HT-29 (cell line): ENCODE measurements at places on chromosomes 5 and 9. TPM values are rescaled to one million over a fixed set of nuclear protein-coding genes. Genes with fewer than 3 reads are reported as not detected.

GRCh38 chr9:16202221-16202620 lies 649.4 kb downstream of the CCDC171 start:
- DNase-seq: no peak

DNA sequence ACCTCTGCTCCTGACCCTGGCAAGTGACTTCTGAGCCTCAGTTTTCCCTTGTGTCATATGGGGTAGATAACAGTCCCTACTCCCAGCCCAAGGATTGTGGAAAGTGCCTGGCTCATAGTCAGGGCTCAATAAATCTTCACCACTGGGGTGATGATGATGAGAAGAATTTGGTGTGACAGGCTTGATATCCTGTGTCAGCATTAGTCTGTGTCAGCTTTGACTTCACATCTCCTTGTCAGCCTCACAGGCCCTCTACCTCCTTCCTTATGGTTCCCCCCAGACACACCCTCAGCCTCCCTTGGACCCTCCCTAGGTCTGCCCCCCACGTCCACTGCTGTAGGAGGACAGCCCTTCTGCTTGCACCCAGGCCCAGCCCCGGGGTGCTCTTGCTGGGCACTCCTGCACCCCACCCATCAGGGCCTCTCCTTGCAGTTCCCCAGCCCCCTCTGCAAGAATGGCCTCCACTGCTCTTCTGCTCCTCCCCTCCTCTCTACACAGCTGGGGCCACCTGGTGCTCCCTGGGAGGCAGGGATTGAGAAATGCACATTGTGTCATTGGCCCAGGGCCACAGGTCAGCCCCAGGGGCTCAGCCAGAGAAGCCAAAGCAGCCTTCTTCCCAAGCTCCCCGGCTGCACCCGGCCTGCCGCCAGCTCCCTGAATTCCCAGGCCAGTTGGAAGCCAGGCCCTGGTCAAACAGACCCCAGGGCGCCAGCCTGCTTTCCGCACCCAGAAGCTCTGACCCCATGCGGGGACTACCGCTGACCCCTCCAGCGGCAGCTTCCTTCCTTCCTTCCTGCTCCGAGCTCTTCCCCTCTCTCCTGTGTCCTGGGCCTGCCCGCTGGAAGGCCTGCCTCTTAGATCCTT lies 7.7 kb downstream of the FGFR4 start:
- no peak for DNase-seq

DNA sequence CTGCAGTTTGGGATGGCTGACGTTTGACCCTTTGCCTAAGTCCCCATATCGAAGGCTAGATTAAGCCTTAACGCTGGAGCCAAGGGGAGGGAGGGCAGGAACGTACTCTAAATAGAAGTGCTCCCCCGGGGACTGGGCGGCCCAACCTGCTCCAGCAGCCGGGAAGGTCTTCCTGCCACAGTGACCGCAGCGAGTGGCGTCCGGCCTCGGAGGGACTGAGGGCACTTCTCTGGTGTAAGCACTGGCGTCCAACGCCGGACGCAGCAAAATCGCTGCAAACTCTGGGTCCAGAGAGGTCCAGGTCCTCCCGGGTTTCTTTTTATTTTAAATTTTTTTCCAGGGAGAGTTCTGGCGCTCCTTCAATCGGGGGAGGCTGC lies 505 bp upstream of the ACER2 start:
- no peak for DNase-seq

DNA sequence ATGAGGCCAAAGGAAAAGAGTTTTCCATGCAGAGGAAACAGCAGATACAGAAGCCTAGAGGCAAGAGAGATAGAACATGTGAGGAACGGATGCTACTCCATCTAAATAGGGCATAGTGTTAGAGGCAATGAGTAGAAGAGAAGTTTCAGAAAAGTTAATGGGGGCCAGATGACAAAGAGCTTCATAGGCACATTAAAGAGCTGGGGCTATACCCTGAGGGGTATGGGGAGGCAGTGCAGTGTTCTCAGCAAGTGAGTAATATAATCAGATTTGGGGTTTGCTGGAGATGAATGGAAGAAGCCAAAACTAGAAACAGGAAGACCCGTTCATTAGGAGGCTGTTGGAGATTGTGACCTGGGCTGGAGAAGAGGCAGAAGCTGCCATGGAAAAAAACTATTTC lies 87.2 kb downstream of the GLIS3 start:
- no peak for DNase-seq

GRCh38 chr5:173767574-173768266 lies 120.4 kb upstream of the CPEB4 start:
- no peak for DNase-seq

DNA sequence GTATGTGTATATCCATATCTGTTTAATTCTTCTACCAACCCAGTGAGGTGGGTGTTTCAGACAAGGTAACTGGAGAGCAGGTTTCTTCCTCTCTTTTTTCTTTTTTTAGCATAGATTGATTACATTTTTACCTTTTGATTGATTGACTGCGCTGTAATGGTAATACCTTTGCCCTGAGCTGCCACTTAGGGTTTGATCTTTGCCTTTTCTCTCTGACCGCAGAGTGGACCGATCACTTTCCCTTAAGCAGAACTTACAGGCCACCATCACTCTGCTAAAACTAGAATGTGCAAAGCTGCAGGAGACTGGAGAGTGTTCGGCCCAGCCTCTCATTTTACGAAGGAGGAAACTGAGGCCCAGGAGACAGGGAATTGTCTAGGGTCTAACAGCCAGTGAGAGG lies 38.0 kb downstream of the RCL1 start:
- no peak for DNase-seq

DNA sequence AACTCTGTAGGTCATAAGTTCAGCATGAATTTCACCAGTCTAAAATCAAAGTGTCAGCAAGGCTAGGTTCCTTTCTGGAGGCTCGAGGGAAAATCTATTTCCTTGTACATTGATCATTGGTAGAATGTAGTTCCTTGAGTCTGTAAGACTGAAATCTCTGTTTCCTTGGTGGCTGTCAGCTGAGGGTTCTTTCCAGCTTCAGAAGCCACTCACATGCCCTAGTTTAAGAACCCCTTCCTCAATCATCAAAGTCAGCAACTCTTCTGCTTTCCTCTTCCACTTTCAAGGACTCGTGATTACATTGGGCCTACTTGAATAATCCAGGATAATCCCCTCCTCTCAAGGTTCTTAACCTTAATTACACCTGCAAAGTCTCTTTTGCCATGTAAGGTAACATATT lies 4.9 kb upstream of the SCAMP1 start:
- DNase-seq: no peak

DNA sequence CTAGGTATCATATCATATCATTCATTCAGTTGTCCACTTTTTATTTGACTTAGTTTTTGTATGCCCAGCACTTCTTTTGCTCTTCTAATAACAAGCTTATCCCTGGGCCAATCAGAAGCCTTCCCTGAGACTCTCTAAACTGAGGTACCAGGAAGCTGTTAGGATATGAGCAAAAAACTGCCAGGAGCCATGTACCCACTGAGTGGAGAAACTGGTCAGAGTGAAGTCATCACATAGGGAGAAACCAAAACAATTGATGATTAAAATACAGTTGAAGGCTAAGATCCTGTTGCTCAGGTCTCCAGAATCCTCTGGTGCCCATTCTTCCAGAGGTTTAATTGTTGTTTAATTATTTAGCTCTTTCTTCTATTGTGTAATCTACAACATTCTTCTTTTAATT lies 120.2 kb downstream of the KIAA0825 start:
- no peak for DNase-seq

DNA sequence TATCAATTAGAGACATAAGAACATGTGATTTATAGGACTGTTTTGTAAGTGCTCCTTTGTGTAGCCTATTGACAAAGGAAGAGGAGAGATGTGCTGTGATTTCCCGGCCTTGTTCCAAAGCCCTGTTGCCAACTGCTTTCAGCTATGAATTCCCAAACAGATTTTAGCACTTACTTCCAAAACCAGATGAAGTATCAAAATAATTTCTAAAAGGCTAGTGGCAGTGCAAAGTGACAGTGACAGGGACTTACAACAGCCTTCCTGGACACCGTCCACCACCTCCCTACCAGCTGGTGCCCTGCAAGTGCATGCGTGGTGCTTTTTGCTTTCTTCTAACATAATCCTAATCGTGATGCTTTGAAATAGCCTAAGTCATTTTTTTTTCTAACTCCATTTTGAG lies 254.1 kb upstream of the ACTBL2 start:
- no peak for DNase-seq

DNA sequence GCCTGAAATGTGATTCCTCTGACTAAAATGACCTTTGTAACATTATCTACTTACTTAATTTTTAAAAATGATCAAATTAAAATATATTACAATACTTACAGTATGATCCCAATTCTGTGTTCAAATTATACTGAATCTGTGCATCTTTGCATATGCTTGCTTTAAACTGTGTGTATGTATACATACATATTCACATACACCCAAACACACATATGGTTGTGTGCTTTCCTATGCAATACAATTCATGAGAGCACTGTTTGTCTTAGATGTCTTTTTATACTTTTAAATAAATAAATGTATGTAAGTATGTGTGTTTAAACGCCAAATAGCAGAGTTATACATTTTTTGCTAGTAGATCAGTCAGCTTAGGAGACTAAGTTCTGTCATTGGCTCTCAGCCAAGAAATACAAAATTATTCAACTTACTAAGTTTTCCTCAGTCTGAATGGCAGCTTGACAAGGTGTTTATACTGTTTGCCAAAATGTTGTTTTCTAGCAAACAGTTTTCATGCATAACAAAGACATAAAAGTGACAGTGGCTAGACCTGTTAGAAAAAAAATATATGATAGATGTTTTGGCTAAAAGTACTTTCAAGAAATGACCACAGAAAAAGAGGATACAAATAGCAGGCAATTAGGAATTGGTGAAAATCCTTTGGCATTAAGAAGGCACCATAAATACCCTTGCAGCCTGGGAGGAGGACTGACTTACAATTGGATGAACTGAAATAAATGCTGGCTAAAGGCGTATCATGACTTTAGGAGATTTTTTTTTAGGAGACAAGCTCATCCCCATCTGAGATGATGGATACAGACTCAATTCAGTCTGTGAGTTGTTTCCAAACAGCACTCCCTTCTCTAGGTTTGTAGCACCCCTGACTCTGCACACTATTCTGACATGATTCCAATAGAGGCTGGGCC lies 7.9 kb downstream of the TICAM2 start:
- no peak for DNase-seq

Gene ST8SIA4
- not detected in 2 replicates for total RNA-seq

Gene TIMD4
- not detected in 2 replicates for total RNA-seq

Gene MEIKIN
- not detected in 2 replicates for total RNA-seq

Gene RACK1
- 4,450 and 4,738 TPM in 2 replicates for total RNA-seq

Gene EGFLAM
- total RNA-seq: not detected in 2 replicates

Gene DIRAS2
- total RNA-seq: not detected in 2 replicates

Gene NEK6
- total RNA-seq: 17.0 and 22.1 TPM in 2 replicates

Gene MSMP
- 0.28 TPM in 1 of 2 replicates, not detected in the other for total RNA-seq
